ENCODE measurements at places on chromosomes 4 and X. TPM values are rescaled to one million over a fixed set of nuclear protein-coding genes. Genes with fewer than 3 reads are reported as not detected.
A peak's percentile ranks its signal among the peaks of the same experiment; 100 is the strongest.

- DNase-seq = peak; percentile 16
Measured at GRCh38 chr4:53346920-53347852, 18.7 kb downstream of the SCFD2 start.

DNA sequence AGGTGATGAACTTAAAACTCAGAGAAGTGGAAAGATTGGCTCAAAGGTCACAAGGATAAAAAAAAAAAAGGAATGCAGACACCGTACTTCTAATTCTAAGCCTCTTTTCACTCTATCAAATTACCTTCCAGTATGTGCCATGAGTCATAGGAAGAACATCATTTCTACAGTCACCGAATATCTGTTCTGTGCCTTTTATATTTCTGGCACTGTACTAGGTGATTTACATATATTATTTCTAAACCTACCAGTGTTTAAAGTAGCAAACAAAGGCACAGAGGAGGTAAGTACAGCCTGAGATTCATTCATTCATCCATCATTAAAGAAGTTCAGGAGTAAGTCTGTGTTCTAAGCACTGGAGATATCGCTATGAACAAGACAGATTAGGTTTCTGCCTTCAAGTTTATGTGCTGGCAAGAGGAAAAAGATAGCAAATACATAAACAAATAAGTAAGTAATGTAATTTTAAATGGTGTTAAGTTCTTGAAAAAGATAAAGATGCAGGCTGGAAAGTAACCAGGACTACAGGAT, 65.3 kb downstream of the PALLD start:
- DNase-seq = no peak

GRCh38 chr4:151329217-151330007, 4.0 kb upstream of the SH3D19 start:
- no peak for DNase-seq

GRCh38 chr4:152165846-152166245, 370.0 kb downstream of the FBXW7 start:
- no peak for DNase-seq

Gene ATP2B3
- 0.18 TPM for total RNA-seq

Gene MAGIX
- total RNA-seq = 2.6 TPM

Gene FGF5
- total RNA-seq = 0.09 TPM

Gene PAK3
- 8.0 TPM for total RNA-seq

Gene F8
- total RNA-seq = 6.4 TPM

- peak; percentile 7 for DNase-seq
Measured at GRCh38 chr4:73895201-73896175, 26.3 kb downstream of the CXCL1 start.

GRCh38 chrX:2398064-2398656, 102.6 kb downstream of the DHRSX start:
- DNase-seq = no peak

GRCh38 chr4:78642934-78643333, 91.4 kb downstream of the ANXA3 start:
- no peak for DNase-seq

Gene RAB40A
- 0.35 TPM for total RNA-seq

DNA sequence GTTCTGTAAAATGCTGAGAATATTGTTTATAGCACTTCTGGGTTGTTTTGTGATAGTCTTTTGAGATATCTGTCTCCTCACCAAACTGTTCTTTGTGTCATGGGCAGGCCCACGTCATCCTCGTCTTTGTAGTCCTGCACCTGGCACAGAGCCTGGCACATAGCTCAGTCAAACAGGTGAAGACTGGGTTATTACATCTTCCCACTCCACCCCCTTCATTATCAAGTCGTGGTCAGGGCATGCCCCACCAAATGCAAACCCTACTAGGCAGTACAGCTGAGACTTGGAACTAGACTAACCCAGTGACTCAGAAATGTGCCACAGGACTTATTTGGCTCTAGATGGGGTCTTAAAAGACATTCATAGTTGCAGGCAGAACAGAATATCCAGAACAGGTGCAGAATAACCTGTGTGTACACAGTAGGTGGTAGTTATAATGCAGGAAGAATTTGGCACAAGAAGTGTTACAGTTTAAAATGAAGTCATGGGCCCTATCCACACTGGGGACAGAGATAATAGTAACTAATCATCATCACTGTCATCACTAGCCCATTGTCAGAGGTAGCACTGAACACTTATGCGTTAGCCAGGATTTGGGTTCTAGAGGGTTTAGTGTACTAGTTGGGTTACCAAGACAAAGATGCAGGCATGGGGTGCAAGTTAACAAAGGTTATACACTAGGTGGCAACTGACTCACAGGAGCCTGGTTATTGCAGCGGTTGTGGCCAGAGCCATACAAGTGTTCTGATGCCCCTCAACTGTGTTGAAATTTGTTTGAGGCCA, 74.9 kb downstream of the TBL1X start:
- DNase-seq = no peak

Gene HGFAC
- 0.80 TPM for total RNA-seq

DNA sequence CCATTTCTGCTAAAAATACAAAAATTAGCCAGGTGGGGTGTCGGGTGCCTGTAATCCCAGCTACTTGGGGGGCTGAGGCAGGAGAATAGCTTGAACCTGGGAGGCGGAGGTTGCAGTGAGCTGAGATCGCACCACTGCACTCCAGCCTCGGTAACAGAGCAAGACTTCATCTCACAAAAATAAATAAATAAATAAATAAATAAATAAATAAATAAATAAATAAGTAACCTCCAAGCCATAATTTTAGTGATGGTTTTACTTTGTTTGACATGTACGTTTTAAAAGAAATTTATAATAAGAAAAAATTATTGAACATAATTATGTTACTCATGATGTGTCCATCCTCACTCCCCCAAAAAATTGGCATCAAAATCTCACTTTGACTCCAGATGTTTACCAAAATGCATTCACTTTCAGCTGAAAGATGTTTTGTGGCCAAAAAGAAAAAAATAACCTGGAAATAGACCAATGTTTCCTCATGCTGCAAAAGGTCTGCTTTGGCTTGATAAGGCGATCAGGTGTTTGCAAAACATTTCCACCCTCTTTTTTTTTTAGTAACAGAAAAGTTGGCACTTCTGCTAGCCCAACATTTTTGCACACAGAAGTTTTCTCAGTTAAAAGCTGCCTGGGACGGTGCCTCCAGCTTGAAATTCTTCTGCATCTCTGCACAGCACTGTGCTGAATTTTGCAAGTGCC, 42.2 kb upstream of the DHRSX start:
- DNase-seq = peak; percentile 61

GRCh38 chr4:177879851-177880250, 437.6 kb upstream of the AGA start:
- DNase-seq = no peak

DNA sequence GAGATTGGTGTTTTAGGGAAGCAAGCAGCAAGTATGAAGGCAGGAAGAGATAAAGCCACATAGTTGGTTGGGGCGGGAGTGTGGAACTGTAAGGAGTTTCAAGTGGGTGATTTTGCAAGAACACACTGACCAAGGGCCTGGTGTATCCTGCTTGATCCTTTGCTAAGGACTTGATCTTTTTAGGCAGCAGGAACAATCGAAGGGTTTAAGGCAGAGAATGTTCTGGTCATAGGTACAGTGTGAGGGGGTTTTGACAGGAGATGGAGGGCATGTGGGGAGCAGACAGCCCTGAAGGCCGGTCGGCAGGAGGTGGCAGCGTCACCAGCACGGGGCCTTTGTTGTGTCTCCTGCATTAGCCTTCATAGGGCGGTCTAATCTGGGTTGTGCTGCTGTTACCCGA, 54.7 kb downstream of the FAM193A start:
- DNase-seq = no peak

GRCh38 chr4:173337463-173337862, 3.3 kb upstream of the HMGB2 start:
- no peak for DNase-seq

- no peak for DNase-seq
Measured at GRCh38 chr4:2219233-2219760, 22.6 kb downstream of the HAUS3 start.

Gene RIPPLY1
- 0.53 TPM for total RNA-seq

DNA sequence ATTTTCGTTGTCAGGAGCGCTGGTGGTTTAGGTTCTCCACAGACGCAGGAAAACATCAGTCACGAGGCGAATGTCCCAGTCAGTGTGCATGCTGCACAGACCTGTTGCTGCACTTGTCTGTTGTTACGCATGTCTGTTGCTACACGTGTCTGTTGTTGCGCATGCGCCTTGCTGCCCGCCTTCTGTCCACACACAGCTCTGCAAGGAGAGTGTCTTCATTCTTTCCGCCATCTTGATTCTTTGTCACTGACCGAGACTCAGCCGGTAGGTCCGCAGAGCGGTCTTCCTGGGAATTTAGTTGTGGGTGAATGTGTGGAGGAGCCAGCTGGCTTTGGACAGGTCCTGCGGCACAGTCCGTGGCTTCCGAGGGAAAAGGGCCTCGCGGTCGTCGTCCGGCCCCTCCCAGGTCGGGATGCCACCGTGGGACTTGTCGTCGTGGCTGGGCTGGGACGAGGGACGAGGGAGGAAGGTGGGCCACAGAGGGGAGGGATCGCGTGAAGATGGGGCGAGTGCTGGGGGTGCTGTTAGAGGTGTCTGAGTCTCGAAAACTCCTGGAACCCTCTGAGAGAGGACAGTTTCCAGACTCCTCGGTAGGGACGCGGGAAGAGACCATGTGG, at the start of gene PAGE2B:
Gene PAGE2B (plus strand): TSS at position 180 of the 617 bp plus-strand sequence. CDS start 1,012 bp downstream, outside the sequence.
- no peak for DNase-seq

Gene MAOA
- total RNA-seq = 0.44 TPM

DNA sequence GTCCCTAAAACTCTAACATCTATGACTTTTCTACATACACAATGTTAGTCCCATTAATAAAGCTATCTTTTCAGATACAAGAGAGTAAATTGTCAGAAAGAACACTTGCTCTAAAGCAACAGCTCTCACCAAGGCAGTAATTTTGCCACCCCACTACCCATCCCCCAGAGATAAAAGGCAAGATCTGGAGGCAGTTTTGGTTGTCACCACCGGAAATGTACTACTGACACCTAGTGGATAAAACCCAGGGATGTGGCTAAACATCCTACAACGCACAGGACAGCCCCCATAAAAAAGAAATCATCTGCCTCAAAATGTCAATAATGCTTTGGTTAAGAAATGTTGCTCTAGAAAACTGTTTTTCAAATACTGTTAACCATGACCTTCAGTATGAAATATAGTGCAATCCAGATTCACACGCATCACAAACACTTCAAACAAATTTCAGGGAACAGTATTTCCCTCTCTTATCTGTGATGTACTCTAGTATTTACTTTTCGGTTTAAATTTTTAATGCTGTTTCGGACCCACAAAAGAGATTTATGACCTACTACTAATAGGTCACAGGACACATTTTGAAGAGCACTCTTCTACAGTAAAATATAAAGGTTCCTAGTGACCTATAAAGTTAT, 5.1 kb downstream of the FBXL5 start:
- DNase-seq = peak; percentile 38

GRCh38 chrX:22220941-22221340, 51.8 kb upstream of the CBLL2 start:
- DNase-seq = no peak

- DNase-seq = peak; percentile 9
Measured at GRCh38 chrX:41695426-41695825, 6.7 kb downstream of the GPR34 start.

DNA sequence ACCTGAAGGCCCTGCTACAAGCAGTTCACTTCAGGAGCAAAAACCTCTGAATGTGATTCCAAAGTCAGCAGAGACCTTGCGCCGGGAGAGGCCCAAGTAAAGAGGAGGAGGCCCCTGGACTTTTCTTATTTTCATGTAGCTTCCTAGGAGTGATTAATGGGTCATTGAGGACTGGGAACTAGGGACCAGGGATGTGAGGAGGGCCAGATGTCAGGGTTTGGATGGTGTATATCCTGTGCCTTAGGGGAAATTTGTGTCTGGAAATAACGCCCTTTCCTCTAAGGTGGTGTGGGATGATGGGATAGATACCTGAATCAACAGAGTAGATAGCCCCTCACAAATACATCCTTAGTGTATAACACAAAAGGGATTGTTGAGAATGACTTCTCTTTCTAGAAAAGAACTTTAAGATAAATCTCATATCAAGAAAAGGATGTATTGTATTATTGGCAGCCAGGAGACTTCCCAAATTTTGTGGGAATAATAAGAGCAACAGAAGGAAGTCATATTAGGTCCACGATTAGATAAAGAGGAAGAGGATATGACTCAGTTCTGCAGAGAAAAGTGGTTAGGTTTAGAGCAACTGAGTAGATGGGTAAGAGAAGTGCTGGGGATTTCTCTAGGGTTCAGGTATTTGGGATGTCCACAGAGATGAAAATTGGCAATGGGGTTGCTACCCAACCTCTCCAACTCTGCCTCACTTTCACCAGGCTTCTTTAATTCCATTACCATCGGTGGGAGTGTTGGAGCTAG, 1.1 kb downstream of the ITGB1BP2 start:
- DNase-seq = no peak

DNA sequence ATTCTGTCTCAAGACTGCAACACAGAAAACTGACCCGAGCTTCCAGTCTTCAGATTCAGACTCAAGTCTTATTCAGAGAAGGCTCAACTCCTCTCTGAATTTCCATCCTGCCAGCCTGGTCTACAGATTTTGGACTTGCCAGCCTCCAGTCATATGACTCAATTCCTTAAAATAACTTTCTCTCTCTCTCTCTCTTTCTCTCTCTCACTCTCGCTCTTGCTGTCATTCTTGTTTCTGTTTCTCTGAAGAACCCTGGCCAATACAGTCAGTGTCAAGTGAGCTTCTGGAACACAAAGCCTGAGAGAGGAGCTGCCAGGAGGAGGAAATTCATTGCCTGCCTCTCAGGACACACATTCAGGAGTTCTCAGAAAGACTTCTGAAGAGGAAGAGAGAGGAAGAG, 154.9 kb downstream of the PARM1 start:
- no peak for DNase-seq

DNA sequence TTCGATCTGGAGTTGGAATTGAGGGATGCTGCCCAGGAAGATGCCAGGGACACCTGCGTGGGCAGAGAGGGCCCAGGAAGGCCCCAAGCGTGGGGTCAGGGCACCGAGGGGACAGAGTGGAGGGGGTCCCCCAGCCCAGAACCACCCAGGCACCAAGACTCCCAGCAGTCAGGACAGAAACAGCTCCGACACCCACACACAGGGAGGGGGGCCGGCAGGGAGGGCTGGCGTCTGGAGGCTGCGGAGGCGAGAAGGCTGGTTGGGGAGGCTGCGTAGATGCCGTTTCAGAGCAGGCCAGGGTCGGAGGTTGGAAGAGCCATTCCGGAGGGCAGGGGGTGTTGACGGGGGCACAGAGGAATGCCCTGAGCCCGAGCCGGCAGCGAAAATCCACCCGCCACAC, 23.6 kb downstream of the ATP5ME start:
- DNase-seq = no peak

Gene ETDB
- not detected for total RNA-seq

Gene GDPD2
- total RNA-seq = 0.09 TPM

DNA sequence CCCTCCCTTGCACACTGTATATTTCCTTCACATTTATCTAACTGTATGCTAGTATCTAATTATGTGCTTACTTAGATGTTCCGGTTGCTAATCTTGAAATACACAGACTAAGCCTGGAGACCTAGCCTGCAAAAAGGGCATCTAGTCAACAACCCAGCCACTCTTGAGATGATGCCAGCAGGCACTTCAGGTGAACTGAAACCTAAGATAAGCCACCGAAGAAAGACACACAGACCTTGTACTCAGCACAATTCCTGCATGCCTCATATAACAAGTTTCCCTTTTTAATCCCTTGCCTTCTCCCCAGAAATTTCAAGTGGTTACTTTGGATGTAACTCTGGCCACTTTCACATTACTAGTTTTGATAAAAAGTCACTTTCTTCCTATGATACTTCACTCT, 2506.6 kb downstream of the ARAP2 start:
- no peak for DNase-seq
